ENCODE measurements at places on chromosomes 11 and 22.

GRCh38 chr22:30920407-30920806 is 48.2 kb downstream of the MORC2 start:
- DNase-seq = peak; percentile 71

GRCh38 chr22:49150801-49151221 is 676.9 kb downstream of the BRD1 start:
- no peak for DNase-seq

- no peak for DNase-seq
Observed at GRCh38 chr11:530960-531831, 4.2 kb downstream of the HRAS start.

- DNase-seq = no peak
Observed at GRCh38 chr11:116052603-116053547, 548.7 kb upstream of the CADM1 start.
